BJ (cell line): ENCODE measurements at places on chromosomes 12 and 14. TPM values are rescaled to one million over a fixed set of nuclear protein-coding genes. Genes with fewer than 3 reads are reported as not detected.

Gene SLC6A15
- 0.01 TPM in 1 of 2 replicates, not detected in the other for polyA plus RNA-seq

Gene ACVRL1
- 7.8 and 13.1 TPM in 2 replicates for polyA plus RNA-seq

Gene LTBR
- polyA plus RNA-seq = 23.4 and 67.2 TPM in 2 replicates

Gene HOXC12
- 0.05 and 0.06 TPM in 2 replicates for polyA plus RNA-seq

Gene AQP6
- not detected in 2 replicates for polyA plus RNA-seq

Gene NEDD1
- polyA plus RNA-seq = 39.0 and 84.7 TPM in 2 replicates

Gene WNT5B
- 38.7 and 57.3 TPM in 2 replicates for polyA plus RNA-seq

Gene MGST1
- polyA plus RNA-seq = 333 and 645 TPM in 2 replicates

Gene DYRK4
- 77.5 and 114 TPM in 2 replicates for polyA plus RNA-seq

Gene KLRC1
- not detected in 2 replicates for polyA plus RNA-seq

Gene SERPINA10
- not detected in 2 replicates for polyA plus RNA-seq

Gene SERPINA12
- not detected in 2 replicates for polyA plus RNA-seq

Gene DBX2
- not detected in 2 replicates for polyA plus RNA-seq

Gene KRT74
- polyA plus RNA-seq = not detected in 2 replicates

Gene CDCA3
- polyA plus RNA-seq = 39.2 and 57.1 TPM in 2 replicates

Gene NOS1
- polyA plus RNA-seq = not detected in 2 replicates
